Naive thymus-derived CD4-positive, alpha-beta T cell (primary cell): ENCODE measurements at places on chromosomes 6 and 20. TPM values are rescaled to one million over a fixed set of nuclear protein-coding genes. Genes with fewer than 3 reads are reported as not detected.

DNA sequence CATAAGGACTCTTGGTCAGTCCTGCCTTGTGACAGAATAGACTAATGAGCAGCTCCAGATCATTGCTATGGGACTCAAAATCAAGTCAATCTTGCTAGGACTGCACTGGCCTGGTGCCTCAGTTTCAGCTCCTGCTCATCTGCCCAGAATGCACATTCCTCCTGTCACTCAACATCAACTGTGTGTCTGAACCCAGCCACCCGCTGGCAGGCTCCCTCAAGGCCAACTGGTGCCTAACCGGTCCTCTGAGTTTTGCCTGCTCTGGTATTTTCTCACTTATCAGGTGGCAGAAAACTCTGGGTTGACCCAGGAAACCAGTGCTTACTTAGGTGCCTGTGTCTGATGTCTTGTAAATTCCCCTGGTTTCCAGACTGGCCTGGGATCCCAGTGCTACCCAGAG lies 297.7 kb downstream of the DHX35 start:
- DNase-seq = no peak
- H3K36me3 ChIP-seq = no peaks in the 10 kb centered on the region
- H3K4me1 ChIP-seq = no peaks in the 10 kb centered on the region
- no peaks in the 10 kb centered on the region for H3K27me3 ChIP-seq

- no peak overlapping the region for H3K4me3 ChIP-seq
- no peak for DNase-seq
- no peaks in the 10 kb centered on the region for H3K4me1 ChIP-seq
- H3K27me3 ChIP-seq = no peaks in the 10 kb centered on the region
Observed at GRCh38 chr20:5220321-5221060, 93.7 kb downstream of the CDS2 start.

Gene MOCS3
- total RNA-seq = 8.8 TPM

GRCh38 chr20:14924433-14924832 lies 587.0 kb upstream of the FLRT3 start:
- no peaks in the 10 kb centered on the region for H3K27me3 ChIP-seq
- H3K36me3 ChIP-seq = no peaks in the 10 kb centered on the region
- no peaks in the 10 kb centered on the region for H3K4me1 ChIP-seq
- H3K27ac ChIP-seq = no peak overlapping the region

Gene LY6G6C
- total RNA-seq = not detected

GRCh38 chr6:56848105-56848504 lies 106.8 kb upstream of the BEND6 start:
- H3K4me3 ChIP-seq = no peak overlapping the region
- H3K27ac ChIP-seq = no peak overlapping the region
- H3K4me1 ChIP-seq = no peaks in the 10 kb centered on the region
- no peaks in the 10 kb centered on the region for H3K27me3 ChIP-seq

- no peak for DNase-seq
- peaks cover 41% of the 10 kb centered on the region for H3K27me3 ChIP-seq
- no peak overlapping the region for H3K27ac ChIP-seq
Observed at GRCh38 chr6:133889557-133890403, 867 bp downstream of the TCF21 start.

GRCh38 chr6:103000688-103001087 lies 1607.2 kb downstream of the GRIK2 start:
- H3K27me3 ChIP-seq = no peaks in the 10 kb centered on the region
- no peak for DNase-seq
- H3K4me3 ChIP-seq = no peak overlapping the region

- no peak for DNase-seq
- H3K27ac ChIP-seq = no peak overlapping the region
Observed at GRCh38 chr6:7424967-7425807, 35.6 kb downstream of the RIOK1 start.
